ENCODE measurements at places on chromosomes 12 and 14. TPM values are rescaled to one million over a fixed set of nuclear protein-coding genes. Genes with fewer than 3 reads are reported as not detected.
A peak's percentile ranks its signal among the peaks of the same experiment; 100 is the strongest.

- H3K27ac ChIP-seq, result no peak overlapping the region
- peaks cover 4% of the 10 kb centered on the region for H3K4me1 ChIP-seq
- no peak overlapping the region for H3K4me3 ChIP-seq
- no peaks in the 10 kb centered on the region for H3K27me3 ChIP-seq
These were observed 8.0 kb downstream of the ASPG start for GRCh38 chr14:104093366-104094055.

- DNase-seq, result no peak
- no peak overlapping the region for H3K27ac ChIP-seq
- H3K4me1 ChIP-seq, result no peaks in the 10 kb centered on the region
- no peak overlapping the region for H3K4me3 ChIP-seq
These were observed 67.9 kb upstream of the ATF1 start for GRCh38 chr12:50695961-50696360.

- H3K4me1 ChIP-seq, result no peaks in the 10 kb centered on the region
- H3K36me3 ChIP-seq, result no peaks in the 10 kb centered on the region
- no peak for DNase-seq
- no peak overlapping the region for H3K27ac ChIP-seq
- no peaks in the 10 kb centered on the region for H3K27me3 ChIP-seq
These were observed 122.5 kb downstream of the SLC15A5 start for GRCh38 chr12:16154990-16155389.

DNA sequence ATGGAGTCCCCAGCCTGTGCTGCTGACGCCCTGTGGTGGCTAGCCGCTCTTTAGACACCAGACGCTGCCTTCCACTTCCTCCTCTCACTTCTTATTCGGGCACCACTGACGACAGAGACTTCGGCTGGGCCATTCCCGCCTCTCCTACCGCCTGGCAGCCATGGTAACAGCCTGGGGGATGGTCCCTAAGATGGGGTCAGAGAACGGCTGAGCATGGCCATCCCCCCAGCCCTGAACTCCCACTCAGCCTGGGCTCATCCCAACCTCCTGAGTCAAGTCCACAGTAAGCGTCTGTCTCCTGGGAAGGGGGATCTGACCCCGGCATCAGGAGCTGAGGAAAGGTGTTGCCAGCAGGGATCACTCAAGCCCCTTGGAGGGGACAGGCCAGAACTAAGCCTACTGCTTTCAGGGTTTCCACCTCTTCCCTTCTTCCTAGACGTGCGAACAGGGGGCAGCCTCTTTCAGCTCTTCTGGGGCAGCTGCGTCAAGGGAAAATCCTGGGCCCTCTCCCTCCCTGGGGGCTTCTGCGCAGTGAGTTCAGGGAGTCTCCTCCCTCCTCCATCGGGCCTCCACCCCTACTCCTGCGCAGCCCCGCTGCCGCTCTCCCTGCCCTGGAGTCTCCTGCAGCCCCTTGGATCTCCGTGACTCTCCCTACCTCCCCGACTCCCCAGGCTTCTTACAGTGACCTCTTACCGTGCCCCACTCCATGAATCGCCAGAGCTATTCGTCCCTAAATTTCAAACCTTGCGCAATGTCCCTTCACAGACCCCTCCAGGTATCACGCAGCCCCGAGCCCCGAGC is 643 bp upstream of the TAMALIN start:
- no peaks in the 10 kb centered on the region for H3K27me3 ChIP-seq
- DNase-seq, result peak; percentile 73
- no peak overlapping the region for H3K4me3 ChIP-seq
- H3K4me1 ChIP-seq, result peaks cover 26% of the 10 kb centered on the region
- no peaks in the 10 kb centered on the region for H3K36me3 ChIP-seq
- H3K27ac ChIP-seq, result no peak overlapping the region

- H3K27ac ChIP-seq, result no peak overlapping the region
- DNase-seq, result no peak
- H3K27me3 ChIP-seq, result no peaks in the 10 kb centered on the region
These were observed 13.4 kb upstream of the CLEC12A start for GRCh38 chr12:9957834-9958233.

DNA sequence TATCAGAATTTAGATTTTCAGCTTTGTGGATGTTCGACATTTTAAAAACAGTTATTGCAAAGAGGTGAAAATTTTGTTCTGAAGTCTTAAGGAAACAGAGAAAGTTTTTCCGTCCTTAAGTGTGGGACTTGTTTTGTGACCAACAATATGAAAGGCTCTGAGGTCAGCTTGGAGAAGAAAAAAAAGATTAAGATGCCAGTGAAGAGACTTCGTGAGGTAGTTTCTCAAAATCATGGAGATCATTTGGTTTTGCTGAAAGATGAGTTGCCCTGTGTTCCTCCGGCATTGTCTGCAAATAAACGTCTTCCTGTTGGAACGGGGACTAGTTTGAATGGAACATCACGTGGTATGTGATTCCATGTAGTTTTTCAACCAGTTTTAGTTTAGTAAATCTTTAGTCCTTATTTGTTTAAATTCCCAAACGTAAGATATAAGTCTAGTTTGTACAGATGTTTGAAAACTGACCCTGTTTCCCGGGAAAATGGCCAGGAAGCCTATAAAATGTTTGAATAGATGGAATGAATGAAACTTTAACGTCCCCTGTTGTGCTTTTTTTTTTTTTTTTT is 682 bp downstream of the KIAA0586 start:
- peak overlapping the region; percentile 81 for H3K27ac ChIP-seq
- H3K27me3 ChIP-seq, result no peaks in the 10 kb centered on the region
- DNase-seq, result peak; percentile 80
- H3K4me3 ChIP-seq, result peak overlapping the region; percentile 88

KRT6B gene
- total RNA-seq, result not detected

IFT43 gene
- total RNA-seq, result 31.6 TPM

CLEC1B gene
- not detected for total RNA-seq

GRCh38 chr12:26493656-26494055 is 298.3 kb downstream of the SSPN start:
- no peak for DNase-seq
- no peaks in the 10 kb centered on the region for H3K27me3 ChIP-seq
- no peak overlapping the region for H3K4me3 ChIP-seq
- H3K4me1 ChIP-seq, result peaks cover 9% of the 10 kb centered on the region
- no peak overlapping the region for H3K27ac ChIP-seq

DNA sequence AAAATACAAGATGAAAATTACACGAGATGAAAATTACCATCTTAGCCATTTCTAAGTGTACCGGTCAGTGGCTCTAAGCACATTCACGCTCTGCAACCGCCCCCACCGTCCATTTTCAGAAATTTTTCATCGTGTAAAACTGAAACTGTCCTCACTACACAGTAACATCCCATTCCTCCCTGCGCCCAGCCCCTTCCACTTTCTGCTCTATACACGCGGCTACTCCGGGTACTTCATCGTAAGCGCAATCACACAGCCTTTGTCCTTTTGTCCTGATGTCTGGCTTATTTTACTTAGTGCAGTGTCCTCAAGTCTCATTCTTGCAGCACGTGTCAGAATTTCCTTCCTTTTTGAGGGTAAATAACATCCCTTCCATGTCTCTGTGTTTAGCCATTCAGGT is 3.6 kb upstream of the GPR132 start:
- no peaks in the 10 kb centered on the region for H3K36me3 ChIP-seq
- H3K4me1 ChIP-seq, result peaks cover 4% of the 10 kb centered on the region
- no peak for DNase-seq
- H3K27me3 ChIP-seq, result no peaks in the 10 kb centered on the region
- H3K27ac ChIP-seq, result no peak overlapping the region
- H3K4me3 ChIP-seq, result no peak overlapping the region

DNA sequence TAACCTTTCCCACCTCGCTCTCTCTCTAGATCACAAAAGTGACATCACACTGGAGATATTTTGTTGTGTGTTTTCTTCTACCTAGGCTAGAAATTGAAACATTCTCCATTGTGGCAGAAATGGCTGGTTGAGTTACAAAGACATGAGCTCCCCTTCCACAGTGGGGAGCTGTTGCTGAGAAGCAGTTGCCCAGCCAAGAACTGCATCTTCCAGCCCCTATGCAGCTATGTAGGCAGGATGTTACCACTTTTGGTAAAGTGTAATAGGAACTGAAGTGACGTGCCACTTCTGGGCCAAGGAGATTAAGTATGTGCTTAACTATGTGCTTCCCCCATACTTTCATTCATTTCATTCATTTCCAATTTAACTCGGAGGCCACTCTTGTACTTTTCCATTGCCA is 138.7 kb upstream of the E2F7 start:
- no peaks in the 10 kb centered on the region for H3K36me3 ChIP-seq
- peak; percentile 59 for DNase-seq
- no peaks in the 10 kb centered on the region for H3K27me3 ChIP-seq
- H3K27ac ChIP-seq, result no peak overlapping the region
- H3K4me1 ChIP-seq, result no peaks in the 10 kb centered on the region

UNC79 gene
- total RNA-seq, result 0.19 TPM

GRCh38 chr12:132439333-132439904 is 50.5 kb upstream of the FBRSL1 start:
- no peaks in the 10 kb centered on the region for H3K4me1 ChIP-seq
- H3K27ac ChIP-seq, result no peak overlapping the region
- DNase-seq, result no peak

DNA sequence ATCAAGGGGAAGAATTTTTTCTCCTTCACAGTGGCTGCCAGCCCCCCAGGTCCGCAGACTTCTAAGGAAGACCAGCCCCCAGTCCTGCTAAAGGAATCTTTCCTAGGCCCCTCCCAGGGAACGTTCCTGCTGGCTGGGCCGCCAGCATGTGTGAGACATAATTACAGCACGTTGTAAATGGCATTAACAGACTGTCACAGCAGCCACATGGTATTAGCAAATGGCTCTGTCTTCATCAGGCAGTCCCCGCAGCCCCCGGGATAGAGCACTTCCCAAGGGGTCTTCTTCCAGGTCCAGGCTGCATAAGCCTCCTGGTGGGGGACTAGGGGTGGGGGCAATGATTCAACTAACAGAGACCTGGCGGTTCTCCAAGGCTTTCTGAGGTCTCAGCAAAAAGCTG is 34.9 kb upstream of the FAM222A start:
- H3K4me3 ChIP-seq, result no peak overlapping the region
- H3K27me3 ChIP-seq, result no peaks in the 10 kb centered on the region
- no peak overlapping the region for H3K27ac ChIP-seq
- DNase-seq, result no peak

MMP14 gene
- total RNA-seq, result 0.72 TPM

- no peak overlapping the region for H3K27ac ChIP-seq
- no peaks in the 10 kb centered on the region for H3K36me3 ChIP-seq
- no peak overlapping the region for H3K4me3 ChIP-seq
- H3K4me1 ChIP-seq, result no peaks in the 10 kb centered on the region
- no peaks in the 10 kb centered on the region for H3K27me3 ChIP-seq
These were observed 164.9 kb downstream of the ANO4 start for GRCh38 chr12:100959481-100959880.

DNA sequence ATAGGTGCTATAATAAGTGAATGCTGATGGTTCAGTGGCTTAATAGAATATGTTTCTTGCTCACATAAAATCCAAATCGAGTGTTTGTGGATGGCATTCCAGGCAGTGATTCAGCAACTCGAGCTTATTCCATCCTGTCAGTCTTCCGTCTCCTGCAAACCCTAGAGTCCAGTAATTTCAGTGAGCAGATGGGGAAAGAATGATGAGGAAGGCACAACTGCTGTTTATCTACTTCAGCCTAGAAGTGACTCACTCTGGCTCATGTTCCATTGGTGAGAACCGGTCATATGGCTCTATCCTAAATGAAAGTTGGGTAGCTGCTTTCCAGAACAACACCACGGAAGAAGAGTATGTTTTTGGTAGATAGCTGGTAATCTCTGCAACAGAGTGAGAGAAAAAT is 421.8 kb upstream of the PDE3A start:
- H3K36me3 ChIP-seq, result no peaks in the 10 kb centered on the region
- H3K27ac ChIP-seq, result no peak overlapping the region
- H3K27me3 ChIP-seq, result no peaks in the 10 kb centered on the region
- H3K4me3 ChIP-seq, result no peak overlapping the region

SPTB gene
- not detected for total RNA-seq

DNA sequence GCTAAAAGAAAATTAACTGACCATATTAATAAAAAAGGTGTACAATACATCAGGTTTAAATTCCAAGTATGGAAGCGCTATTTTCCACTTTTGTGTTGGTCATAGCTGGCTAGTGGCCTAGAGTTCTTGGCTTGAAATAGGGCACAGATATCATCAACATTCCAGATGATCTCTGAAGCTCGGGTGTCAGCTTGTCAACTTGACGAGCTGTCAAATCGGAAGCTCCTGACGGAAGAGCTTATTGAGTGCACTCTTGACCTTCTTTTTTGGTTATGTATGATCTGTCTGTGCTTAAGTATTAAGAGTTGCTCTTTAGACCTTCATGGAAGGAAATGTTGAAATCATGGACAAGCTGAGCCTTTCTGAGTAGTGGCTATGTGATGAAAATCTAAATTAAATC is 177.9 kb downstream of the APAF1 start:
- no peaks in the 10 kb centered on the region for H3K36me3 ChIP-seq
- no peak overlapping the region for H3K27ac ChIP-seq
- no peaks in the 10 kb centered on the region for H3K4me1 ChIP-seq
- DNase-seq, result no peak
- H3K27me3 ChIP-seq, result no peaks in the 10 kb centered on the region
- no peak overlapping the region for H3K4me3 ChIP-seq

TGM1 gene
- 1.3 TPM for total RNA-seq

GRCh38 chr14:94769391-94770250 is at the start of gene GSC:
GSC (minus strand) TSS chr14:94770113; CDS start chr14:94770015, 98 bp downstream.
- H3K27me3 ChIP-seq, result no peaks in the 10 kb centered on the region
- no peaks in the 10 kb centered on the region for H3K4me1 ChIP-seq

CCDC177 gene
- not detected for total RNA-seq

SMIM41 gene
- 0.75 TPM for total RNA-seq

DNA sequence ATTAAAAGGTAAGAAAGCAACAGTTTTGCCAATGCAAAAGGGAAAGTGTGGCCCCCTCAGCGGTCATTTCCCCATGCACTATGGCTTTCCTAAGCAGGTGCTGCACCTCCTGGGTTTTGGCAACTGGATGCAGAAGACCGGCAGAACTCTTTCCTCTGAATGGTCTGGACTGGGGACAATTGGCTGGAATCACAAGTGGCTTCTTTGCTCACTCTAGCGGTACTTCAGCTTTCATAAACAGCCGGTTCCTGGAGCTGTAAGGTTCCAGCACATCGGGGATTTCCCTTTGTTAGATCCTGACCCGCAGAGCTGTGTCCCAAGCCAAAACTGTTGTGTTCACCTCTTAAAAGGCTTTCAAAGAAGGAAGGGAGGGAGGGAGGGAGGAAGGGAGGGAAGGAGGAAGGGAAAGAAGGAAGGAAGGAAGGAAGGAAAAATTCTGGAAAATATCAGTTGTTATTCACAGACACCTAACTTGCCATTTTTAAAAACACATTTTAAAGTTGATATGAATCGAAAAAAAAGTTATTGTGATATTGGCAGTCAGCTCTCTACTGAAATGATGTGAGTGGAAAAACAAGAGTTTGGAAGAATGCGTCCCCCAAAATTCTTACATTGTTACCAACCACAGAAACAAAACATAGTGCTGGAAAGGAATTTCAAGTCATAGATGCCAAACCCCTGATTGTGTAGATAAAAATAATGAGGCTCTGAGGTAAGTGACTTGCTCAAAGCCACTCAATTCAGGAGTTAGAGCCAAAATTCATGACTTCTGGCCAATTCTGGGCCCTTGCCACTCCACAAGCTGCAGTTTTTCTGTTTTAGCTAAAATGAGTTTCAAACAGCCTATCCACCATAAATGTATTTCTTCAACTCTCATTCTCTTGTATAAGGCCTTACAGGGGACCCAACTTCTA is 220.6 kb upstream of the HMGA2 start:
- no peak overlapping the region for H3K4me3 ChIP-seq
- DNase-seq, result no peak
- H3K27ac ChIP-seq, result no peak overlapping the region
- H3K27me3 ChIP-seq, result no peaks in the 10 kb centered on the region
- H3K4me1 ChIP-seq, result no peaks in the 10 kb centered on the region

GRCh38 chr14:21049271-21049673 is 7.1 kb downstream of the RNASE7 start:
- no peaks in the 10 kb centered on the region for H3K27me3 ChIP-seq
- no peaks in the 10 kb centered on the region for H3K4me1 ChIP-seq

HEBP1 gene
- 0.22 TPM for total RNA-seq

All from Karpas-422 (cell line).